ENCODE measurements at places on chromosomes 1 and 21. TPM values are rescaled to one million over a fixed set of nuclear protein-coding genes. Genes with fewer than 3 reads are reported as not detected.

The ZC3H12A gene
- total RNA-seq, result 10.6 TPM

The CELA3A gene
- total RNA-seq, result 9.0 TPM

The SLAMF1 gene
- total RNA-seq, result 0.30 TPM

The PKNOX1 gene
- 12.7 TPM for total RNA-seq

GRCh38 chr1:27060891-27061290, 48.2 kb upstream of the TENT5B start:
- H3K36me3 ChIP-seq, result no peaks in the 10 kb centered on the region
- H3K27ac ChIP-seq, result no peak overlapping the region
- DNase-seq, result no peak
- no peaks in the 10 kb centered on the region for H3K4me1 ChIP-seq

DNA sequence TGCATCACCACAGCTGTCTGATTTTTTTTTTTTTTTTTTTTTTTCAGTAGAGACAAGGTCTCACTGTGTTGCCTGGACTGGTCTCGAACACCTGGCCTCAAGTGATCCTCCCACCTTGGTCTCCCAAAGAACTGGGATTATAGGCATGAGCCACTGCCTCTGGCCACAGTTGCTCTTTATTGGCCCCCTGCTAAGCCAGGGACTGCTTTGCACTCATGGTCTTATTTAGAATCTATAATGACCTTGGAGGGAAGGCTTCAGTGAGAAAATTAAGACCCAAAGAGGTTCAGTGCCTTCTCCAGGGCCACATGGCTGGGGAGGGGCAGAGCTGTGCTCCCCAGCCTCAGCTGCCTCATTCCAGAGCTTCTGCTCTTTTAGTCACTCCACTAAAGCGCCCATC, 84.9 kb downstream of the PTPRU start:
- H3K4me1 ChIP-seq, result no peaks in the 10 kb centered on the region
- no peak overlapping the region for H3K4me3 ChIP-seq
- no peaks in the 10 kb centered on the region for H3K27me3 ChIP-seq
- H3K27ac ChIP-seq, result no peak overlapping the region
- 0 out of 2 replicates have a peak, but pooled peaks cover 2% of the 10 kb centered on the region for H3K36me3 ChIP-seq

- H3K4me1 ChIP-seq, result no peaks in the 10 kb centered on the region
- no peaks in the 10 kb centered on the region for H3K36me3 ChIP-seq
- DNase-seq, result no peak
- H3K27me3 ChIP-seq, result peaks cover 17% of the 10 kb centered on the region
- no peak overlapping the region for H3K4me3 ChIP-seq
Observed at GRCh38 chr1:90204023-90204590, 209.2 kb downstream of the ZNF326 start.

- peaks cover 7% of the 10 kb centered on the region for H3K4me1 ChIP-seq
- H3K27ac ChIP-seq, result no peak overlapping the region
- DNase-seq, result no peak
- no peaks in the 10 kb centered on the region for H3K36me3 ChIP-seq
- H3K27me3 ChIP-seq, result no peaks in the 10 kb centered on the region
Observed at GRCh38 chr1:6144647-6145395, 35.3 kb downstream of the CHD5 start.
